Ecto neural progenitor cell (in vitro differentiated cells): ENCODE measurements at places on chromosomes 4 and X.

GRCh38 chr4:78033861-78034260, 23.3 kb upstream of the FRAS1 start:
- DNase-seq = no peak

DNA sequence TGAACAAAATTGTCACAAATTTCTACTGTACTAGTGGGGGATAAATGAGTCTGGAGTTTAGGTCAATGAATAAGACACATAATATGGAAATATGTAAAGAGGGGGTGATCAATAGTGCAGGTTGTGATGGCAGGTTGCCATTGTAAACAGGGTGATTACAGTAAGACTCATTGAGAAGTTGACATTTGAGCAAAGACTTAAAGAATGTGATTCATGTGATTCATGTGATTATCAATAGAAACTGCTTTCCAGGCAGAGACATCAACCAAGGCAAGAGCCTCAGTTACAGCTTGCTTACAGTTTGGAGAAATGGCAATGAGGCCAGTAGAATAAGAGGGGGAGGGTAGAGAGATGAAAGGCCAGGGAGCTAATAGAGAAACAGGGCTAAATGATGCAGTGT, 45.8 kb upstream of the GIMD1 start:
- no peak for DNase-seq

GRCh38 chr4:1576961-1577821, 106.9 kb downstream of the FAM53A start:
- DNase-seq = no peak

GRCh38 chr4:152633118-152633517, 46.7 kb downstream of the TMEM154 start:
- DNase-seq = no peak

DNA sequence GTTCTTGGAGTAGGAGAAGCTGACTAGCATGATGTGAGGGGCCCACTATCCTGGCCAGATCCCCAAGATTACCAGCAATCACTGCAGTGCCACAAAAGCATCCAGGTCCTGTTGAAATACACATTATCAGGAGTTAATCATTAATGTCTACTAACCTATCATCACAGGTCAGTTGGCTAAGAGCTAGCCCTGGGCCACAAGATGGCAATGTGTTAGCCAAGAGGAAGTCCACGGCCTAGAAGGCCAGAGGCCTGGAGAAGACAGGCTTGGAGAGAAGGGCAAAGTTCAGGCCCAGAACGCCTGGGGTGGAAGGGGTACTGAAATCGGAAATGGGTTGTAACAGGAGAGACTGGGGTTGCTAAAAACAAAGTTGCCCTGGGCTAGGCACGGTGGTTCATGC, 19.9 kb upstream of the KIAA1210 start:
- no peak for DNase-seq

DNA sequence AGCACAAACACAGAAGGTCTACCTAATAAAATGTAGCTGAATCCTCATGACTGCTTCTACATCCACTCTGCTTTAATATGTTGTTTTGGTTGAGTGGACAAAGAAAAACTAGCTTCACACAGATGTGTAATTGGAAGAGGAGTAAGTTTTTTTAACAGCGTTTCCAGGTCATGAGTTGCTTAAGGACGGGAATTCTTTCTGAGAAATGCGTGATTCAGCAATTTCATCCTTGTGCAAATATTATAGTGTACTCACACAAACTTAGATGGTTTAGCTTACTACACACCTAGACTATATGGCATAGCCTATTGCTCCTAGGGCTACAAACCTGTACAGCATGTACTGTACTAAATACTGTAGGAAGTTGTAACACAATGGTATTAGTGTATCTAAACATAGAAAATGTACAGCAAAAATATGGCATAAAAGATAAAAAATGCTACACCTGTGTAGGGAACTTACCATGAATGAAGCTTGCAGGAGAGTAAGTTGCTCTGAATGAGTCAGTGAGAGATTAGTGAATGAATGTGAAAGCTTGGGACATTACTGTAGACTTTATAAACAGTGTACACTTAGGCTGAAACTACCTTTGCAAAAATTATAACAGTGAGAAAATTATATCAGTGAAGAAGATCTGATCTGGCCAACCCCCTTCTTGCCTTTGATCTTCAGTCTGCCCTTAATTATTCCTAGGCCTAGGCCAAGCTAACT, 70.8 kb upstream of the IL15 start:
- no peak for DNase-seq

- DNase-seq = no peak
Measured at GRCh38 chr4:144985014-144985413, 113.0 kb downstream of the ANAPC10 start.

DNA sequence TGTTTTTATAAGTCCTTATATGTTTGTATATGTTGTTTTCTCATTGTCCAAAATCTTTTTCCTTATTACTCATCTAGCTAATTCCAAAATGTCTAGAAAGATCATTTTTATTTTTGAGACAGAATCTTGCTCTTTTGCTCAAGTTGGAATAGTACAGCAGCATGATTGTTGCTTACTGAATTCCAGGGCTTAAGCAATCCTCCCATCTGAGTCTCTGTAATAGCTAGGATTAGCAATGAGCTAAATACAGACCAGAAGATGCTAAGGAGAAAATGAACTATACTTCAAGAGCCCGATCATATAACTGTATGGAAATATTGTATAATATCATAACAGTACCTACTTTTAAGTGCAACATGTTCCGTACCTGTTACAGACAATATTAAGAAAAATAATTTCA, 1027.0 kb downstream of the STIM2 start:
- no peak for DNase-seq

DNA sequence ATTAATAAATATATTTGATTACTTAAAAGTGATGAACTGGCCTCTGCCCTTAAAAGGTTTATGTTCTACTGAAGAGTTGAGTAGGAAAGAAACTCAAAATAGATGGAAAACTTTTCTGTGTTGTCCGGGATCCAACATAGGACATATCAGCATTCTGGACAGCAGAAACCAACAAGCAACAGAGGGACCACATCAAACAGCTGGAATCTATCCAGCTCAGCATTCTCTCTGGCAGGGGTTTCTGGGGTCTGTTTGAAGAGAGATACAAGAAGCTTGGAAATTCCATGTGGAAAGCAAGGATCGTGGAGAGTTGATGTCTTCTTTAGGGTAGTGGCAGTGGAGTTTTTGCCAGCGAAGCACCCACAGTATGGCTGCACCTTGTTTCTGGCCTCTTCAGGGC, 43.6 kb downstream of the ZCCHC12 start:
- no peak for DNase-seq

- DNase-seq = no peak
Measured at GRCh38 chr4:13872155-13872554, 244.6 kb upstream of the BOD1L1 start.

GRCh38 chr4:89681219-89681618, 155.7 kb downstream of the SNCA start:
- peak; percentile 69 for DNase-seq

DNA sequence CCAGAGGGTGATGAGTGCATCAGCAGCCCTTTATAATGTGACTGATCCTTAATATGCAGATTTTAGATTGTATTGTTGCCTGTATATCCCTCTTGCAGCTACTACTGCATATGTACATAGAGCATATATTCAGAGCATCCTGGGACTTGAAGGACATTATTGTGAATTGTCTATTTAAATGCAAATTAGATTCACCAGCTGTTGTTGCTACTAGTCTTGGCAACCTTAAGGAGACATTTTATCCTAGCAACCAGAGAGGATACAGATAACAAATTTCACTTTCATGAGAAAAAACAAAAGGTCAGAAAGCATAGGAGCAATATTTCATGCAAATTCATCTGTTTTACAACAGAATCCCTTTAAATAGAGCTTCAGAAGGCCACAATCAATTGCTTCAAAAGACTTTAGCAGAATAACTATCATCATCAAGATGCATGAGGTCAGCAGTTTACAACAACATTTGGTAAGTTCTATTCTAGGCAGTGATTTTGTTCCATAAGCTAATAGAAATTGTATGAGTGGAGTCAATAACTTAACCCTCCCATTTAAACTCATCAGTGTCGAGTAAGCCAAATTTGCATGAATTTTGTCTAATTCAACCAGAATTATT, 148.6 kb downstream of the GC start:
- no peak for DNase-seq

- no peak for DNase-seq
Measured at GRCh38 chr4:19776021-19776459, 475.7 kb upstream of the SLIT2 start.

GRCh38 chrX:44017676-44018075, 44.5 kb upstream of the NDP start:
- no peak for DNase-seq

DNA sequence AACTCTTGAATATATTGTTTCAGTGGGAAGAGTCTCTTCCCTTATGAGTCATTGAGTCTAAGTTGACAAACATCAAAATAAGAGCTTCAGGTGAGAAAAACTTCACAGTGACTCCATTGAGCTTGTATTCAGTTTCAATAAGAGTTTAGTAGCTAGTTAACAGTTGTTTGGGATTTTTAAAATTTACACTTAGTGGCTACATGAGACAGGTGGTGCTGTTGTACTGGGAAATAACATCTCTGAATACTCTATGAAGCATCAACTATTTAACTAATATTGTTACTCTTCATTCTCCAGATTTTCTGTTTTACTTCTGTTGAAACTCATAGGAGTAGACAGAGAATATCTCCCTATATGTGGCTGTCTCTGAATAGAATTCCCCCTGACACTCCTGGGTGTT, 1609.1 kb downstream of the C4orf33 start:
- no peak for DNase-seq

- no peak for DNase-seq
Measured at GRCh38 chrX:70455366-70456202, 10.9 kb downstream of the DLG3 start.

GRCh38 chrX:136768469-136769084, 12.2 kb downstream of the ARHGEF6 start:
- DNase-seq = no peak

DNA sequence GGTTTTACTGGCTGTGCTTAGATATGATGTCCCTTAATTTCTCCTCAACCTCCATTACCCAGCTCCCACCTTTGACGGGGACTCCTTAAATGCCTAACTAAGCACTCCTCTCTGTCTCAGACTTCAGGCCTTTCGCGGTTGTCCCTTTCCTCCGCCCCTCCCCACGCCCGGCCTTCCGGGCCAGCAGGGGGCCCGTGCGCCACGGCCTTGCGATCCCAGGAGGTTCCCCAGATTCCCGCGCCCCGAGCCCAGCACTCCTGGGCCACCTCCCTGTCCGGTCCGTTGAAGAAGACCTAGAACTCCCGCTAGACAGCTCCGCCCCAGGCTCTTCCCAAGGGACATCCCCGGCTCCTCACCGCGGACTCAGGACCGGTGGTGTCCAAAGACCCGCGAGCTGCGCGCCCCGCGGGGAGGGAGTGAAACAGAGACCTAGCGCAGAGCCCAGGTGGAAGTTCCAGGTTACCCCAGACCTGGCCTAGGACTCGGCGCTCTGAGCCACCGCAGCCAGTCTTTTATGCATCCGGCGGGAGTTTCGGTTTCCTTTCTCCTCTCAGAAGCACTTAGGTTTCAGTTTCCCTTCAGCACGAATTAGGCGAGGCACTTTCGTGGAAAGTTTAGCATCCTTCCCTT, at the start of gene DDX60:
Gene DDX60 (minus strand): TSS at position 487 of the 630 bp plus-strand sequence. CDS start 7,493 bp downstream, outside the sequence.
- peak; percentile 76 for DNase-seq

- no peak for DNase-seq
Measured at GRCh38 chrX:113136836-113137235, 296.2 kb upstream of the AMOT start.

DNA sequence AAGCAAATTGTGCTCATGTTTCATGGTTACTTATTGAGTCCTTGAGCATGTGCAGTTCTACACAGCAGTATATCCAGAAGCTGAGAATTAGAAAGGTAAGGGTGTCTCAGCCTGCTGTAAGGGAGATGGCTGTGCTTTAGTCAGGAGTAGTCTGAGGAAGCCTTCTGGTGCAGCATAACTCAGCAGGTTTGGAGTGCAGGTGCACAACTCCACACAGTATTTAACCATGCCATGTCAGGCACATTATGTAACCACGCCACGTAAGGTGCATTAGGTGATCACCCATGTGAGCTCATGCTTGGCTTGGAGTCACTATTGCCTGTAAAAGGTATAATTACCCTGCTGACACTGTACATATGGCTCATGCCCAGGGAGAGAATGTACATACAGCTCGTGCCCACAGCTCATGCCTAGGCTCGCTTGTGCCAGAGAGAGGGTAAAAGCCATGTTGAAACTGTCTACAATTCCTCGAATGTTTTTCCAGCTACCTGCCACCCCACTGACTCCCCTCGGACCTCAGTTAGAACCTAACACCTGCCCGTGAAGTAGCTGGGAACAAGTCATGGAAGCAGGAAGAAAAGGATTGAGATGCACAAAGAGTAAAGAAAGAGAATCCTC, 37.8 kb downstream of the UCHL1 start:
- no peak for DNase-seq
